ENCODE measurements at places on chromosomes 1 and 21.

- no peak for DNase-seq
Measured at GRCh38 chr1:200665861-200666260, 3.8 kb downstream of the DDX59 start.

- DNase-seq, result no peak
Measured at GRCh38 chr1:6962478-6962995, 177.3 kb downstream of the CAMTA1 start.

DNA sequence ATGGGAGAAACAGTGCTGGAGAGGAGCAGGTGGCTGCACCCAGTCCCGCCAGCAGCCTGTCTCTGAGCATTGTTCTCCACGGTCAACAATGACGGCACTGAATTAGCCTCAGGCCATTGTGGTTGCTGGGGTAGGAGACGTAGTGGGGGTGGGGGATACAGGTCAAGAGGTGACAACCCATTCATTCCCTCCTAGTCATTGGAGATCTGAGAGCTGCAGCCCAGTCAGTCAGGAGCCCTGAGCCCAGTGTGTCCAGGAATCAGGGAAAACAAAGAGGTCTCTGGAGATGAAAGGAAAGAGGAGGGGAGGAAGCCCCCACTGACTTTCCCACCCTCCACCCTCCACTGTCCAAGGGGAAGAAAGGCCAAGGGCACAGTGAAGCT, 15.3 kb downstream of the SMIM12 start:
- no peak for DNase-seq

DNA sequence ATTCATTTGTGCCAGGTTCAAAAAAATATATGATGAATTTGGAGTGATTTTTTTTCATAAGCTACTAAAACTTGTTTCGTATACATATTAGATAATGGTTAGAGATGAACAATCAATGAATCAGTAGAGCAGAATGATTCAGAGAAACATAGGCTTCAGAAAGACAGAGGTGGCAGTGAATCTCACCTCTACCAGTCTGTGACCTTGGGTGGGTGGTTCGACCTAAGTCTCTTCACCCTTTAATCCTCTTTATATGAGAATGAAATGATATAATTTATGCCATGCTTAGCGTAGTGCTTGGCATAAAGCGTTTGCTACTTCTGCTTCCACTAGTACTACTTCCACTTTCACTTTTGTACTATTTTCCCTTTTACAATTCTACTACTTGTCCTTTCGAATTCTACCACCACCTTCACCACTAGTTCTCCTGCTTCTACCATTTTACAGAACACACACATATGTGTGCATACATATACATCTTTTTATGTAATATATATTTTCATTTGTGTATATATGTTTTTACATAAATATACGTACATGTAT, 45.1 kb downstream of the FYB2 start:
- DNase-seq, result no peak

DNA sequence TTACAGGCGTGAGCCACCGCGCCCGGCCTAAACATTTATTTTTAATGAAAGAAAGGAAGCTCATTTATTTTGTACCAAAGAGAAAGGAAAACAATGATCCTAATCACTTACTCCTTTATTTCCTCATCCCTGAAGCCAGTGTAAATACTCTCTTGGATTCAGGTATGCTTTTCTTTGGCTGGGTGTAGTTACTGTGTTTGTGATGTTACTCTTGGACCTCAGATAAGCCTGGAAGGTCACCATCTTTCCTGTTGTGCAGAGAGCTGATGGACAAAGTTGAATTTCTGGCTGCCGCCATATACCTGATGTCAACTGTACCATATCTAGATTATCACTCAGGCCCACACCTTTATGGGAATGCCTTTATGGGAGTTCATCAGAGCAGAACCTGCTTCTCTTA, 35.4 kb upstream of the FOXE3 start:
- DNase-seq, result no peak

GRCh38 chr1:203166192-203166940, 9.3 kb downstream of the MYBPH start:
- no peak for DNase-seq

DNA sequence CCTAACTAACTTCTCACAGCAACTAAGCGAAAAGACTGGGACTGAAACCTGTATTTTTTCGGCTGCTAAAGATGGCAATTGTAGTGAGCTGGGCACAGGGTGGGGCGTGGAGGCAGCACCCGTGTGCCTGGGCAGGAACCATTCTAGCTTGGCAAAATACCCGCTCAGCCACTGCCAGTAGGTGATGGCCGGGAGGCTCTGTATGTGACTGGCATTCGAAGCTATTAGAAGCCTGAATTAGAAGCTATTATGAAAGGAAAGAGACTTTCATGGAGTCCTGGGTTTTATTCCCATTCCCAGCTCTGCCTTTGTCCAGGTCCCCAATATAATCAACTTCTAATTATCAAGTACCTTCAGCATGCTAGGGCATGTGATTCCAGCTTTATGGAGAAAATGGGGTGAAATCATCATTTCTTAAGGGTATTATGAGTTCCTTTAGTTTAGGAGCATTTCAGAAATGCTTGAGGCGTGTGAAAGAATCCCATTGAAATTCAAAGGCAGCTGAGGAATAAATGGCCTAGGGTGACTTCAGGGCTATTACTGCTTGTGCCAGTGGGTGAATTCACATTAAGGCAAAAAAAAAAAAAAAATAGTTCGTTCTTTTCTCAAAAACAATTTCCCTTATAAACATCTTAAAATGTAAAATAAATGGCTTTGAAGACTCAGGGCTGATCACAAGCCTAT, 125.6 kb downstream of the KCNN3 start:
- no peak for DNase-seq

DNA sequence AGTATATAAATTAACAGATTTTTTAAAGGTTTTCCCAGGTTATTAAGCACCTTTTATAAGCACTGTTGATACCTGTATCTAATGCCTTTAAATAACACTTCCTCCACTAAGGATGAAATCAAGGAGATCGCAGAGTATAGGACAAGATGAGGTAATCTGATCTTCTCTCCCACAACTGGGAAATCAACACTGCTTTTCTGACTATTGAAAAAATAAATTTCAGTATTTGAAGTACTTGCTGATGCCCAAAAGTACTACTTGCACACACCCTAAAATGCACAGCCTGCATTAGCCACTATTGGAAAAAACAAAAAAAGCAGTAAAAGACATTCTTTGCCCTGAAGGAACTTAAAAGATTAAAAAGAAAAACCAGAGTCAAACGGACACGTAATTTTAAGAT, 48.6 kb downstream of the PUM1 start:
- no peak for DNase-seq

GRCh38 chr1:77970192-77970591, 8.7 kb downstream of the FUBP1 start:
- DNase-seq, result no peak

DNA sequence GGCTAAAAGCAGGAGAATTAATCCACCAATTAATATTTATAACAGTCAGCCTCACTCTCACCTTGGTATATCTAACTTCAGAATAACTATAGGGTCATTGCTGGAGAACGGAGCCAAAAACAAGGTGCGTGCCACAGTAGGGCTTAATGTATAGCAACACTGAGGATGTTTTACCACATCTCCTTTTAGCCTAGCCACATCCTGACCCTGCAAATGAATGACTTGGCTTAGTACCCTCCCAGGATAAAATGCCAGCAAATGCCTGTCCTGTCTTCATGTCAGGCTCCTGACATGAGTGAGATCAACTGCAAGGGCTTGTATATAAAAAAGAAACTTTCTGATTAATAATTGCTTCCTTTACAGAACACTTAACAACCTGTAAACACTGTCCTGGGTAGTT, 2.7 kb upstream of the CDC42BPA start:
- no peak for DNase-seq

DNA sequence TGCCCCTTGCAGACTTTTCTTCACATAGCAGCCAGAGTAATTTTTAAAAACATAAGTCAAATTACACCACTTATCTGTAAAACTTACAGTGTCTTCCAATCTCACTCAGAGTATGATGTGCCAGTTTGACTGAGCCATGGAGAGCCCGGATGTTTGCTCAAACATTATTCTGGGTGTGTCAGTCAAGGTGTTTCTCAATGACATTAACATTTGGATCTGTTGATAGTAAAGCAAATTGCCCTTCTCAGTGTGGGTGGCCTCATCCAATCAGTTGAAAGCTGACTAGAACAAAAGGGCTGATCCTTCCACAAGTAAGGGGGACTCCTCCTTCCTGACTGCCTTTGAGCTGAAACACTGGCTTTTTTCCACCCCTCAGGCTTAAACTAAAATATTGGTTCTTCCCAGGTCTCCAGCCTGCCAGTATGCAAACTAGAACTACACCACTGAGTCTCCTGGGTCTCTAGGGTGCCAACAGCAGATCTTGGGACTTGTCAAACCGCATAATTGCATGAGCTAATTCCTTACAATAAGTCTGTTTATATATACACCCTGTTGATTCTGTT, 157.9 kb upstream of the CTTNBP2NL start:
- DNase-seq, result no peak

GRCh38 chr1:114854693-114855320, at the start of gene SYCP1:
Gene SYCP1, plus strand, starts transcription at chr1:114854863. Its CDS starts 602 bp downstream, at chr1:114855465.
- no peak for DNase-seq

DNA sequence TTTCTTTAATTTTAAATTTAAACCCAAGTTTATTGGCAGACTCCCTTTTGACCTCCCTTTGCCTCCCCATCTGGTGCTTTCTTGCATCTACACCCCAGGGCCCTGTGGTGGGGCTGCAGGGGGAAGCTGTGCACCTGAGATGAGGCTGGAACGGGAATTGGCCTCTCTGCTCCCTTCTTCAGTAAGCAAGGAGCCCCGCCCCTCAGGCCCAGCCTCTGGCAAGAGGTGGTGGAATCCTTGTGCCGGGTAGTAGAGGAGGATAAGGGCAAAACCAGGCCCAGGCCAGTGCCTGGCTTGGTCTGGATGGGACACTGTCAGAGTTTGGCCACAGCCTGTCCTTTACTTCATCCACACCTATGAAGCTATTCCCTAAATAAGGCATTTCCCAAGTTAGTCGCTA, 25.1 kb downstream of the ATP8B2 start:
- no peak for DNase-seq

- DNase-seq, result no peak
Measured at GRCh38 chr21:29939104-29939923, 482 bp downstream of the GRIK1 start.

- DNase-seq, result no peak
Measured at GRCh38 chr1:34694383-34694782, 60.5 kb upstream of the GJB5 start.

GRCh38 chr1:205003358-205004131, 39.5 kb upstream of the CNTN2 start:
- no peak for DNase-seq

DNA sequence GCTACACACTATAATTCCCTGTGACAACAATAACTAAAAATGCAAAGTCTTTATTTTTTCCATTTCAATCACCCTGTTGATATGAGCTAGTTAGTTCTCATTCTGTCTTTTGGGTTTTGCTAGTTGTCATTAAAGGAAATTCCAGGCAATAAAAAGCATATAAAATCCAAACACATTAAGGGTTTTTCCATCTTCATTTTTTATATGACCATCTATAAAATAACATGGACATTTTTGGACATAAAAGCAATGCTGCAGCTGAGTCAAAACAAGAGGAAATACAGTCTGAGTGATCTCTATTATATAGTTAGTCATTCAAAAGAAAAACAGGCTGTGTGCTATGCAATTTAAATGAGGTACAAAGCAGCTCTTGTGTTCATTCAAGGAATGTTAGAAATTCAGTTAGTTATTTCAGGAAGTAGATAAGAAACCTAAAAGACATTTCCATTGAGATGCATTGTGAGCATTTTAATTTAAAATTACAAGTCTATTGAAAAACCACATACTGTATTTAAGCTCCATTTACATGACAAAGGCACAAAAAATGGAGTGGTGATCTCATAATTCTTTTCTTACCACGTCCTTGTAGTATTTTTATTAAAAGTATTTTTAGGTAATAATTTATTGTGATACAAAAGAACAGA, 67.3 kb upstream of the BCL10 start:
- no peak for DNase-seq

GRCh38 chr1:78177708-78178270, 132.0 kb downstream of the GIPC2 start:
- no peak for DNase-seq

DNA sequence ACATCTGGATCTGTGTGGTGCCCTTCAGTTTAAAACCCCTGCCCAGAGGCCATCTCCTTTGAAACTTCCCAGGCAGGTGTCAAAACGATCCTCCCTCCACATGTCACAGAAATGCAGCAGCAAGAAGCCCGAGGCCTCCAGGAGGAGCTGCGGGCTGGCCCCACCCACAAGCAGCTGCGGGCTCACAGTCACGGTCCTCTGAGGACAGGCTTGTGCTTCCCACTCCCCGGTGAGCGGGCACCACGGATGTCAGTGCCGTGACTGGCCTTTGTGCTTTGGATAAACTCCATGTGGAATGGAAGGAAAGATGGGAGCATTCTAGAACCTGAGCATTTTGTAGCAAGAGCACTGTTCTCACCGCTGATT, 65.8 kb downstream of the SIK1 start:
- DNase-seq, result no peak

DNA sequence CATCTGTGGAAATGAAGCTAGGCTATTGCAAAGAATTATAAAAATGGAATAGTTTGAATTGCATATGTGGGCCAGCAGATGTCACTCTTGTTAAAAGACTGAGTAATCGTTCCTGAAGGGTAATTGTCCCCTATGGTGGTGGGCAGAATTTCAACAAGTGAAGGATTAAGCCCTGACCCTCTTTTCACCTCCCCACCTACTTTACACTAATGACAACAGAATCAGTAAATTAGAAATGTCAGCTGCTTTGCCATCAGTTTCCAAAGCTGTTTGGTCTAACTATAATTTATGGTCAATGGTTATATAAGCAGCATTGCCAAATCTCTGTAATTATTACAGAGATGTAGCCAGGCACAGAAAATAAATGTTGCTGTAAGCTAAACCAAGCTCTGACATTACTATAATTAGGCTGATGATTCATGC, 898.6 kb downstream of the AMY1C start:
- DNase-seq, result no peak

DNA sequence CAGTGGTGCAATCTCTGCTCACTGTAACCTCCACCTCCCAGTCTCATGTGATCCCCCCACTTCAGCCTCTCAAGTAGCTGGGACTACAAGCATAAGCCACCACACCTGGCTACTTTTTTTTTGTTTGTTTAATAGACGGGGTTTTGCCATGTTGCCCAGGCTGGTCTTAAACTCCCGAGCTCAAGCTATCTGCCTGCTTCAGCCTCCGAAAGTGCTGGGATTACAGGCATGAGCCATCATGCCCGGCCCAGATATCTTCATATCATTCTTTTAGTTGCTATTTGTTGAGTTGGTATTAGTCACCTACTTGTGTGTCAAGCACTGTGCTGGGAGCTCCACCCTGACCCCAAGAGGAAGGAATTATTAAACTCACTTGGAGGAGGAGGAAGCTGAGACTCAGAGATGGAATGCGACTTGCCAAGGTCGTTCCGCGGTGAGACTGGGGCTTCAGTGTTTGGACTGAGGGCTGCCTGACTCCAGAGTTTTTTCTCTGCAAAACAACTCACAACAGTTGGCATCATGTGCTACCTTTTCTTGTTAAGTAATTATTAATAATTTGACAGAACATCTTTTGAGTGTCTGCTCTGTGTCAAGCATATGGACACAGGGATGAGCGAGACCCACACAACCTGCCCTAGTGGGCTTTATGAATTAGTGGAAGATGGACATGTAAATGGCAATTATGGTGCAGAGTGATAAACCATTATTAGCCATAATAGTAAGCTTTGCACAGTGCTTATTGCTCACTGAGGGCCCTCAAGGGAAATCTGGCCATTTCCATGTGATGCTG, 132.0 kb downstream of the FOXD2 start:
- DNase-seq, result no peak

Measured in activated T-helper 1 cell treated with anti-CD3 and anti-CD28 coated beads, Interleukin-2, amount 50 U/mL, for 16 hours (primary cell).